ENCODE measurements at places on chromosomes 3 and 15. TPM values are rescaled to one million over a fixed set of nuclear protein-coding genes. Genes with fewer than 3 reads are reported as not detected.

The RASSF1 gene
- total RNA-seq: 51.8 TPM

The NAA50 gene
- 167 TPM for total RNA-seq

The FBXL22 gene
- 2.8 TPM for total RNA-seq

The DET1 gene
- 4.1 TPM for total RNA-seq

The NLGN1 gene
- 5.3 TPM for total RNA-seq

The LDHAL6B gene
- not detected for total RNA-seq

The GUCA1C gene
- not detected for total RNA-seq

The SNAPC5 gene
- 35.8 TPM for total RNA-seq

The SAMMSON gene
- not detected for total RNA-seq

DNA sequence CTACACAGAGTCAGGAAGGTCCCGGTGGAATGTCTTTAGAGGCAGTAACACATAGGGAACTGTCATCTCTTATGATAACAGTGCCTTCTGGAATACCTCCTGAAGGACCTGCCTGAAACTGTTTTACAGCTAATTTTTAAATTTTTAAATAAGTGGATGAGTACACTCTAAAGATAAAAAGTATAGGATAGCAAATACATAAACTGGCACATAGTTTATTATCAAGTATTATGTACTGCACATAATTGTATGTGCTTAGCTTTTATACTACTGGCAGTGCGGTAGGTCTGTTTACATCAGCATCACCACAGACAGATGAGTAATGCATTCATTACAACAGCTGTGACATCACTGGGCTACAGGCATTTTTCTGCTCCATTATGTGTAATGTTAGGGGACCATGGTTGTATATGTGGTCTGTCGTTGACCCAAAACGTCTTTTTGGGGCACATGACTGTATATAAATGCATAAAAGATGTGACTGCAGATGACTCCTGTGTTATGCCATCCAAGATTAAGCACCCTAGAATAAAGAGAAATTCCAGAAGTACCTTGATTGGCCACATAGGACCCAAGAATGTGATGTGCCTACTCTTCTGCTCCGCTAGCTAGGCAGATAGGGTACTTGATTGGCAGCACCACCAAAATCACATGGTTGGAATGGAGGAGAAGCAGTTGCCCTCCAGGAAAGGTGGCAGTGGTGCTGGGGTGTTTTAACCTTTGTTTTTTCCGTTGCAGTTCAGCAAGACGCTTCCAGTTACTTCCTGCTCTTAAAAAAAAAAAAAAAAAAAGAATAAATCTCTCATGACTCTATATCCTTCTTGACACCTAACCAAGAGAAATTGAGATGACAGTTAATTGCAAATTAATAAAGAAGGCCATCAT lies 3.3 kb downstream of the VPS8 start:
- no peak for DNase-seq

DNA sequence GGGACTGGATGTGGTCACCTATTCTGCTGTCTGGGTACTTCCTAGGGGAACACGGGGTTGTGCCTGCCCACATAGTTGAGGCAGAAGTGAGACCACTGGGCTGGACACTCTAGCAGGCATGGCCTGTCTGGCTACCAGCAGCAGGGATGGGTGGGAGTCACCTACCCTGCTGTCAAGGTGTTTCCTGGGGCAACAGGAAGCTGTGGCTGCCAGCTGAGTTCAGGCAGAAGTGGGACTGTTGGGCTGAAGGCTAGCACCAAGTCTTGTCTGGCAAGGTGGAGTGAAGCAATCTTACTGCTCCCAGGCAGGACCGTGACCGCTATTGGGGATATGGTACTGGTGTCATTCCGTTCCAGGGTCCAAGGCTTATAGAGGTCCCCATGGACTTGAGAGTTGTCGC lies 20.3 kb upstream of the ZDHHC23 start:
- no peak for DNase-seq

DNA sequence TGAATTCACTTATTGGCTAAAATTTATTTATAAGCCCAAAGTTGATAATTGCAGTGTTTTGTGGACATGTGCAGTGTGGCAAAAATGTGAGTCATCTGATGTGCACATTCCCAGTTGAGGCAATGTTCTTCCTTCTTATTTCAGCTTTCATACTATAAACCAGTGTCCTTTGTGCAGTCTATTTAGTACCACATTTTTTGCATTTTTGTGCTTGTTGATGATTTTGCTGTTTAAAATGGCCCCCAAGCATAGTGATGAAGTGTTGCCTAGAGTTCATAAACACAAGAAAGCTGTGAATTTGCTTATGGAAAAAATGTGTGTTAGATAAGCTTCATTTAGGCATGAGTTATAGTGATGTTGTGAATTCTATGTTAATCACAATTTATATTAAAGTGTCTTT lies 19.4 kb upstream of the IL20RB start:
- DNase-seq: no peak

GRCh38 chr3:128269006-128269775 lies 115.9 kb downstream of the EEFSEC start:
- DNase-seq: no peak

DNA sequence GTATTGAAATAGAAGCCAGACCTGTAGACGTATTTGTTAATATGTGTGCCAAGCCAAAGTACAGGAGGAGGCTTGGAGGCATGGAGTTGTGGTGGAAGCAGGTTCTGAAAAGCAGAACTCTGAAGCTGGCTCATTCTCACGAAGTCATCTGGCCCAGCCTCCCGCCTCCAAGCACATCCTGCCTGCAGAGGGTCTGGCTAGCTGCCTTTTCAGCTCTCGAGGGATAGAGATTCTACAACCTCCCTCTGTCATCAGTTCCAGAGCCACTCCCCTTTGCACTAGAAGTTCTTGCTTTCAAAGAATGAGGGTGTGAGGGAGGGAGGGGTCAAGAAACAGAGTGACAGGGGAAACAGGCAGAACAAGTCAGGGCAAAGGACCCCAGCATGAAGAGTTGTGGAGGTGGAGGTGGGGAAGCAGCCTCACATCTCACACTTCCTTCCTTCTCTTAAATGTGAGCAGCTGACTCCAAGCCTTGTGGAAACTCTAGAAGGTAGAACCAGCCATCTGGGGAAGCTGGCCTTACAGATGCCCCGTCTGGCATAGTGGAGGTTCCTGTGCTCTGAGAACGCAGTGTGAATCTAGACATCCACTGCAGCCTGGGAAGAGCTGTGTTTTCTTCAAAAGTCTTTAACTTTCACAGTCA lies 95.3 kb downstream of the SLC49A4 start:
- DNase-seq: no peak

- no peak for DNase-seq
Measured at GRCh38 chr3:43036621-43037423, 57.7 kb downstream of the GASK1A start.

DNA sequence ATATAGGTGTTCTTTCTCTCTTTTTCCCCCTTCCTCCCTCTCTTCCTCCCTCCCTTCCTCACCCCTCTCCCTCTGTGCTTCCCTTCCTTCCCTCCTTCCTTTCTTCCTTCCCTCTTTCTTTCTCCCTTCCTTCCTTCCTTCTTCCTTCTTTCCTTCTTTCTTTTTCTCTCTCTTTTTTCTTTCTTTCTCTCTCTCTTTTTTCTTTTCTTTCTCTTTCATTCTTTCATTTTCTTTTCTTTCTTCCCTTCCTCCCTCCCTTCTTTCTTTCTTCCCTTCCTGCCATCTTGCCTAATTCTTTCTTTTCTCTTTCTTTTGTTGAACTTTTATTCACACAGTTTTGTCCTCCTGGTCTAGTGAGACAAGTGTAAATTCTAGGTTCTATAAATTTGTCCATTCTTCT lies 1595.6 kb downstream of the SI start:
- no peak for DNase-seq

DNA sequence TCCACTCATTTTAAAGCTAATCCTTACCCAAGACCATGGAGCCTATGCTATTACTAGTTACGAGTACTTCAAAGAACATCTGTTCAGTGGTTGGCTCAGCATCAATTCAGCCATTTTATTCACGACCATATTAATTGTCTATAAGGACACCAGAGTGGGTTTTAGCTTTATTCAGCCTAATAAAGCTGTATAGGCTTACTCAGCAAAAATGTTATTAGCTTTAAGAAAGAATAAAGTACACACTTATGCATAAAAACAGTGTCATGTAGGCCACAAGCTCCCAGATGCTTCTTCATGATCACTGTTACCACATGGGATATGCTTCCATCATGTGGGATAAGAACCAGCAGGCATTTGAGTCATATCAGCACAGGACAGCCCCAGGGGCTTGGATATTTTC lies 87.4 kb upstream of the GPR149 start:
- no peak for DNase-seq

DNA sequence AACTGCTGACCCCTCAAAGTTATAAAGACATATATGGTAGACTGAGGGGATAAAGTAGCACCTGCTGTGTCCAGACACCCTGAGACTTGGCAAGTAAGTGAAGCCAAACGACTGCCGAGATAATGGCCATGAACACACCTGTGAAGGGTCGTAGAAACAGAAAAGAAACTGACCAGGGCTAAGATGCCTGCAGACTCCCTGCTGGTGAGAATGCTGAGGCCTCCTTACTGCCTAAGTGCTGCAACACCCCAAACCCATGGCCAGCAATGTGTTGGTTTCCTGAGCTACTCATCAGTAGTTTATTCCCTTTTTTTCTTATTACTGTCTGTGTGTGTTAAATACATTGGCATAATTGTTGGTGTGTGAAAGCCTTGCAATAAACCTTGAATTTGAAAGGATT lies 233.8 kb downstream of the ZNF385D start:
- no peak for DNase-seq

DNA sequence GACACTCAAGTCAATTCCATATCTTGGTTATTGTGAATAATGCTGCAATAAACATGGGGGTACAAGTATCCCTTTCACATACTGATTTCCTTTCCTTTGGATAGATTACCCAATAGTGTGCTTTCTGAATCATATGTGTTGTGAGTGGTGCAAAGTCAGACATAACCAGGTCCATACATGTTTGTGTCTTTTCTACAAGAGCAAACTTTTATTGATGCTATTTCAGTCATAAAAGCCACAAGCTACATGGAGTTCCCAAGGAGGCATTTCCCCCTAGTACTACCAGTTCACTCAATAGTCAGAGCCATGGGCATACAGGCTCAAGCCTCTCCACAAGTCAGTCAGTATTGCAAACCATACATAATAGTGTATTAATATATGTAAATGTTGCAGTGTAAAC lies 10.1 kb downstream of the CEP63 start:
- DNase-seq: no peak

DNA sequence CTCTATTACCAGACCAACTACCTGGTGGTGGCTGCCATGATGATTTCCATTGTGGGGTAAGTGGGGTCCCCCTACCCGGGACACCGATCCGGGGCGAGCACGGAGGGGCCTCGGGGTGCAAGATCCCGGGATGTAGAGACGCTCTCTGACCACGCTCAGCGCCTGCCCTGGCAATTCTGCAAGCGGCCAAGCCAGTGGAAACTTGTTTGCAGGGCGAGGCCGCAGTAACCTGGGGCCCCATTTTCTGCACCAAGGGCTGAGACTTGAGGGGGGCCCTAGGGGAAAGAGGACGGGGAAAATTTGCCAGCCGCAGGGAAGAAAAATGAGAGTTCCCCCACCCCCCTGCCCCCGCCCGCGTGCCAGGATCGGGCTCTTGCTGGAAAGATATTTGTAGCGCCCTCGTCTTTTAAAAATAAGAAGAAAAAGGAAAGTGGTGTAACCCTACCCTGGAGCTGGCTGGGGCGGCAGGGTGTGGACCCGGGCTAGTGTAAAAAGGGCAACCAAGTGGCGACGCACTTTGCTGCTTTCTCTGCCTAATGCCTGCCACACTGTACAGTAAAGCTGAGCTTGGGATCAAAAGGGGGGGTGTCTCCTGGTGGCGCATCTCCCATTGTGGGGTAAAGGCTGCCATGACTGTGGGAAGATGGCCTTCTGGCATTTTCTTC lies 563 bp downstream of the ARL6IP5 start:
- no peak for DNase-seq

DNA sequence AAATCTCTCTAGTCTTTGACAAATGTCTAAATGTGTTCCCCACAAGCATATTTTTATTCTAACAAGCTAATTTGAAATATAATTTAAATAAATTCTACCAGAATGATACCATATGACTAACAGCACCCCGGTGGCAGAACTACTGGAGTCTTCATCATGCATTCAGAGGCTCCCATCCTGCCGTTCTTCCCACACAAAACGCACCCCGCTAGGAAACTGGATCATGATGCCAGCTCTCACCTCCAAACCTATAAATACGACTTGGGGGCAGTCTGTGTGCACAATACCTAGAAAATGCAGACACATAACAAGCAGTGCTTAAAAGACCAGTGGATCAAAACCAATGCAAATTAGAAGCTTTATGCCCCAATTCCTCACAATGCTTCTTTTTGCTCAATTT lies 8.5 kb downstream of the HOMER2 start:
- no peak for DNase-seq

- DNase-seq: no peak
Measured at GRCh38 chr3:16534640-16535262, 21.3 kb upstream of the RFTN1 start.

DNA sequence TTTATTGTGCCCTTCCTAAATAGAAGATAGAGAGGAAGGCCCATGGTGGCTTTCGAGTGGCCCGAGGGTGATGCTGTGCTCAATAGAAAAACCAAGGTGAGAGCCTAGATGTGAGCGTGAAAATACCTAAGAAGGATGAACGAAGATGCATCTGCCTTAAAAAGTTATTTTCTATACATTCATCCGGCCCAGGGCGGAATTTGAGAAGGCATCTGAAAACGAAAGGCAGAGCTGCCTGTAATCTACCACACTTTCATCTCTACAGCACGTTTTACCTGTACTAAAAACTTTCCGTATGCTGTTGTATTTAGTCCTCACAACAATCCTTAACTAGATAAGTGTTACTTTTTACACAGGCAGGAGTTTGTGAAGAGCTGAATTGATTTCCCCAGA lies 1.4 kb downstream of the DUT start:
- DNase-seq: no peak

Measured in omental fat pad (tissue), 4 donors.